H9 (cell line): ENCODE measurements at places on chromosomes 6 and 20.

DNA sequence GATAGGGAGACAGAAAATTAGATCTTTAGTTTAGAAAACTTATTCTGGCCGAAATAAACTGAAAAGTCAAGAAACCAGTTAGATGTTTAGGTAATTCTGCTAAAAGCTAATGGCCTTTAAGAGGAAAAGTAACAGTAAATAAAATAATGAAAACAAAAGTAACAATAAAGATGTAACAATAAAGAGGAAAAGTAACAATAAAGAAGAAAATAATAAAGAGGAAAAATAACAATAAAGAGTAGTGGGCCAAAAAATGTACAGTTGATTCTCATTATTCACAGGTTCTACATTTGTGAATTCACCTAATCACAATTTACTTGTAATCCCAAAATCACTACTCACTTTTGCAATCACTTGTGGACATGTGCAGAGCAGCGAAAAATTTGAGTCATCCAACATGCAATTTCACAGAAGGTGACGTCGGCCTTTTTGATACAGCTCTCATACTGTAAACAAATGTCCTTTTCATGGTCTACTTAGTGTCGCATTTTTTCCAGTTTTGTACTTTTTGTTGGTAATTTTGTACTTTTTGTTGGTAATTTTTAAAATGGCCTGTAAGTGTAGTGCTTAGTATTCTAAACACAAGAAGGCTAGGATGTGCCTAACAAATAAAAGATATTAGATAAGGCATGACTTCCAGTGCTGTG, 24.0 kb downstream of the HBS1L start:
- no peak for DNase-seq

GRCh38 chr6:74969591-74970267, 236.1 kb downstream of the COL12A1 start:
- no peak for DNase-seq

DNA sequence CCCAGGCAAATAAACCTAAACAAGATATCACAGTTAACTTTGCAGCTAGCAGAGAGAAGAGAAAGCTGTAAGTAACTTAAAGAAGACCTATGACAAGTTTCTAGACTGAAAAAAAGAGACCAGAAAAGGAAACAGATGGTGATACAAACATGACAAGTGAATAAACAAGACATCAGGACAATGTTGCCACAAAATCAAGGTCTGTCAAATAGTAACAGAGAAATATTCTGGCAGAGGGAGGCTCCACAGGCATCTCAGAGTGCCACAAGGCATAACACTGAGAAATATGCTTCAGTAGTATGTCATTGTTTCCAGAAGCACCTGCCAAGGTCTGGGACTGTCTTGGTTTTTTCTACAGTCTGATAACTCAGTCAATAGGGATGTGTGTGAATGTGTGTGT, 332.2 kb downstream of the KHDRBS2 start:
- no peak for DNase-seq

DNA sequence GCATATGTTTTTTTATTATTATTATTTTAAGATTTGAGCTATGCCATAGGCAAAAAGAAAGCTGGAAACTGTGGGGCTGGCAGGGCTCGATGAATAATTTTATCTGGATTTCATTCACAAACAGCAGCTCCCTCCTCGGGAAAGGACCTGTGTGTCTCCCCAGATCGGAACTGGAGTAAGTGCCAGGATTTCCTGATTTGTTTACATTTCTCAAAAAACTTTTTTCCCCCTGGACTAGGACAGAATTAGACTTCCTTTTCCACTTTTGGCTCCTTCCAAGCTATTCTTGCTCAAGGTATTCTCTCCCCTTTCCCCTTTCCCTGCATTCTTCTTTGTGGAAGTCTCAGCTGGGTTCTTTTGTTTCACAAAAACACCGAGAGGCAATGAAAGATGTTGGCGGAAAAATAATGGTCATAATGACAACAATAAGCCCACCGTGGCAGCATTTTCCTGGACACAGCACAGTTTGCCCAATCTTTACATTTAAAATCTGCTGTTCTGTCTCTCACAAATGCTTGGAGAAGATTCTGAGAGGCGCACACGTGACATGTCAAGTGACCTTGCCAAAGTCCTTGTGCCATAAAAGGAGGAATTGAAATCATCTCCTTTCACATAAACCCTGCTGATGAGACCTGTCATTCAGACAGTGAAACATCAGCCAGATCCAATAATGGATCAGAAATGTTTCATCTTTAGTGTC, 85.8 kb upstream of the PREP start:
- DNase-seq, result no peak

- no peak for DNase-seq
Observed at GRCh38 chr6:2793534-2794151, 28.4 kb downstream of the WRNIP1 start.

DNA sequence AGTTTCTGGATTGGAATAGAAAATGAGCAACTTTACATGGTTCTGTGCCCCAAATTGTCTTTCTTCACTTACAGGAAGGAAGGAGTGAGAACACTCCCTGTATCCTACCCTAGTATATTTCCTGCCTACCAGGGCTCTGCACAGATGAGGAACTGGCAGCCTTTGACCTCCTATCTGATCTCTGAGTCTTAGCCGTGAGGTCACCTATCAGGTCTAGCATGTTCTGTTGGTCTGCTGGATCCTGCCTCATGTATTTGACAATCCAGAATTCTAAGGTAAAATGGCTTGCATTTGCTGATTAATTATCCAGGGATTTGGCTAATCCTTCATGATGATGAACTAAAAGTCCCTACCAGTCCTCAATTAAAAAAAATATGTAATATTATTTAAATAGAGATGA, 35.0 kb upstream of the TRAM2 start:
- DNase-seq, result no peak

DNA sequence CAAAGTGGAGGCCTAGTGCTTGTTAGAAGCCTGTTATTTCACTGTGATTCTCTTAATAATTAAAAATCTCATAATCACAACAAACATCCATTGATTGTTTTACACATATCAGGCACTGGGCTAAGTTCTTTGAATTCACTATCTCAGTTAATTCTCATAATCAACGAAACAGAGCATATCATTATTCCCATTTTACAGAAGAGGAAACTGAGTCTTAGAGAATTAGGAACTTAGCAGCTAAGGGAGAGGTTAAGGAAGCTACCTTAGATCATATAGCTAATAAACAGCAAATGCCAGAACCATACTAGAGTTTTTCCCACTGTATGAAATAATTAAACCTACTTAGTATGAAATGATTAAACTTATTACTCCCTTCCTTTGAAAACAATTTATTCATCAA, 7.0 kb downstream of the HMGN3 start:
- no peak for DNase-seq

DNA sequence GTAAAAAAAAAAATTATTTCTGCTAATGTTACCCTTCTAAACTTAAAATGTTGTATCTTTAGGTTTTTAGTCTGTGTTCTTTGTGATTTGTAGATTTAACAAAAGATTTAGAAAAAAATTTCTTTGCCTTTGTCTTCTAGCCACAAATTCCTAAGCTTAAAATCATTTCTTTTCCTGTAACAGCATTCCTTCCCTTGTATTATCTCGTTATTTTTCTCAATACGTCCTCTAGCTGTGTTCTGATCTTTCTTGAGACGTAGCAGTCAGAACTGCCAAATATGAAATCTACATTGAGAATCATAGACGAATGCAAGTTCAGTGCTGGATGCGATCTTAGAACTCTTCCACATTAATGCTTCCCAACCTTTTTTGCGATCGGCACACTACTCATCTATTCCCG, 283.1 kb downstream of the UTRN start:
- no peak for DNase-seq

GRCh38 chr20:1830240-1830639, 65.0 kb upstream of the SIRPA start:
- DNase-seq, result no peak

DNA sequence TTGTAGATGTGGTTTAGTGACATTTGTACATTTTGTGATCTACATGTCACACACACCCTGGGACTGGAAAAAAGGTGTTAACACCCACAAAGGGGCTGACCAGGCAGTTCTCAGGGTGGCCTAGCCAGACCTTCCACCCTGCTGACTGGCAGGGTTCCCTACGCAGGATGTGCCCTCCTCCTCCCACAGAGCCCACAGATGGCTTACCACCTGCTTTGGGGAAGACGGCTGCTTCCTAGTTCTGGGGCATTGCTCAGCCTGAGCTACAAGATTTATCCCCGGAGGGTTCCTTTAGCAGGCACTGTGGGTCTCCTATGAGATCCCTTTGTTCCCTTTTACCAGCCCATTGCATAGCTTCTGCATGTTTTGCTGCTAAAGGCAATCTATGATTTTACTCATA, 35.1 kb downstream of the SNAP25 start:
- DNase-seq, result no peak

- no peak for DNase-seq
Observed at GRCh38 chr6:33974030-33974429, 170.2 kb upstream of the MLN start.

DNA sequence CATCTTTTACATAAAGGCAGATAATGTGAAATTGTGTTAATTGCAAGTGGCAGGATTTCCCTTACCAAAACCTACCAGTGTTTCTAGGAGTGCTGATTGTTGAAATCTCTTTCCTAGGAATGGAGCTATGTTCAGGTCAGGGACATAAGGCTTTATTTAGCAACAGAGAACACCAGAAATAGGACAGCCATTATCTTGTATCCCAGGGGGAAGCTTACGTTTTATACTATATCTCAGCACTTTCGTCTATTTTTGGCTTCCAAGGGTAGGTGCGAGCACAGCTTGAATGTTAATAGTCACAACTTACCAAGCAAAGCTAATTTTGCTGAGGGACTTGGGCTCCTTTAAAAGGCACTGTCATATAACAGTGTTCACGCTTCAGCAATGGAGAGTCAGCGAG, 94.0 kb downstream of the SYCP2 start:
- no peak for DNase-seq

DNA sequence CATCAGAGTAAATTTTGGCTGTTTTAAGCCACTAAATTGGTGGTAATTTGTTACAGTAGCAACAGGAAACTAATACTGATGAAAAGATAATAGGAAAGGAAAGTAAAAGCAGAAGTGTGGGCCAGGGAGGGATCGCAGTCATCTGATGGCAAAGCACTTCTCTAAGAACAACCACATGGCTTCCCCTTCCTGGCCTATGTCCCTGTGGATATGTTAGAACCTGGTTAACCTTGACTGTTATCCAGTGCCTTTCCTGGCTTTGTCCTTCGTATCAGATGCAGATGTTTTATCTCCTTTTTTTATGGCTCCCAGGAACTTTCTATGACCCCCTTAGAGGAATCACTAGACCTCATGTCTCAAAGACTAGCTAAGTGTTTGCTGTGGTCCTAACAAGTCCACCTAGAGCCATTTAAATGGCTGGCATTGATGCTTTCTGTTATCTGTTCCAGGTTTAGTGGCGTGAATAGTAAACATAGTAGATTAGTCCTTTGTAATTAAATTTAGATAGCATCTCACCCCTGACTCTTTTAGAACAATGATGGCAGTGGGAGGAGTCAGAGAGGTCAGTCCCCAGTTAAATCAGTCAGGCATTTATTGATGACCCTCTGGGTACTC, 79.2 kb upstream of the PHACTR2 start:
- DNase-seq, result no peak

DNA sequence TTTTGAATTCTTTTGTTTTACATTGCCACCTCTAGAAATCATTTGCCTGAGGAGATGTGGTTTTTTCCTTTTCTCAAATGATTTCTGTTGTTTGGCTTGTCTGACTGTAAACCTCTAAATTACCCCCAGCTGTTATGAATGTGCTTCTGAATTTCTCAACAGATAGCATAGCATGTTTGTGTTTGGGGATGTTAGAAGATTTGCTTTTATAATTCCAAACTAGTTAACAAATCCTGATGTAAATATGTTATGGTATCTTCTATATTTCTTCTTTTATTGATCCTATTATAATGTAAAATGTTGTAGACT, 31.6 kb upstream of the EZR start:
- no peak for DNase-seq

GRCh38 chr20:3781153-3781910, at the start of gene SPEF1:
TSS of gene SPEF1 (minus strand) at chr20:3781448. CDS start at chr20:3781287, 161 bp downstream.
- peak; percentile 95 for DNase-seq

- DNase-seq, result no peak
Observed at GRCh38 chr6:163531122-163531521, 116.6 kb downstream of the QKI start.

DNA sequence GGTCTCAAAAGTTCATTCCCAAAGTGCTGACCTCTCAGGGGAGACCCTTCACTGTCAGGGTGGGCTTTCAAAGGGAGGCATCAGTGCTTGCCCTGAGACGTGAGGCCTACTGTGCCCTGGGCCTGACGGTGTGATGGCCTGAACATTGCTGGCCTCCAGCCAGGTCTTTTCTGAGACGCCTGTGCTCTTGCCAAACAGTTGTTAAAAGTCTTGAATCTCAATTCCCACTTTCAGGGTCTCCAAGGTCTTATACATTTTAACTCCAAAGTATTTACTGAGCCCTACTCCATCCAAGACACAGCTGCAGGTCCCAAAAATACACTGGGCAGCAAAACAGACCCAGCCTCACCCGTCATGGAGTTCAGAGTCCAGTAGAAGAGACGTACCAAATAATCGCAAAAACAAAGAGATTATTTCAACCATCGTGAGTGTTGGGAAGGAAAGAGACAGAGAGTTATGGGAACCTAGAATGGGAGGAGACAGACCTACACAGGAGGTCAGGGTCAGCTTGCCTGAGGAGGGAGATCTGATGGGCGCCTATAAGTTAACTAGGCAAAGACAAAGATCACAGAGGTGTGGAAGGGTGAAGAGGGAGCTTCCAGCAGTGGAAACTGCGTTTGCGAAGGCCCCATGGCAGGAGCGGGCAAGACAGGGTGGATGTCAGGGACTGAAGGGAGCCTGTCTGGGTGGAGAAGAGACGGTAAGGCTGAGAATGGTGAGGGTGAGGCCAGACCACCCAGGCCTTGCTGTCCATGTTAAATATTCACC, 446.3 kb downstream of the PREX1 start:
- no peak for DNase-seq

DNA sequence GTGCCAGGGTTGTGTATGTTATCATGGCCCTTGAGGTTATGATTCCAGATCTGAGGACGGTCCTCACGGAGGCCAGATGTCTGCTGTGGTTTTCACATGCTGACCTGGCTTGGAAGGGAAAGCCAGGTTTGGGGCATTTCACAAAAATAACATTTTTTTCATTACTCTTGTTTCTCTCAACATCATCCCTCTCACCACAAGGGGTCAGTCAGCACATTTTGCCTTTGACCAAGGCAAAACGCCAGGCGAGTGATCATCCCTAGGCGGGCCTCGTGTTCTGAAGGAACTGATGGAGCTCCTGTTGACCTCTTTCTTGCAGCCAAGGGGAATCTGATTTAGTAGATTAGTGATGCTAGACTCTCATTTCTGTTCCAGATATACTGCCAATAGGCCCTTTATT, 133.5 kb downstream of the TBC1D7 start:
- DNase-seq, result peak; percentile 54

GRCh38 chr6:168158980-168159349, 80.0 kb upstream of the FRMD1 start:
- DNase-seq, result no peak

DNA sequence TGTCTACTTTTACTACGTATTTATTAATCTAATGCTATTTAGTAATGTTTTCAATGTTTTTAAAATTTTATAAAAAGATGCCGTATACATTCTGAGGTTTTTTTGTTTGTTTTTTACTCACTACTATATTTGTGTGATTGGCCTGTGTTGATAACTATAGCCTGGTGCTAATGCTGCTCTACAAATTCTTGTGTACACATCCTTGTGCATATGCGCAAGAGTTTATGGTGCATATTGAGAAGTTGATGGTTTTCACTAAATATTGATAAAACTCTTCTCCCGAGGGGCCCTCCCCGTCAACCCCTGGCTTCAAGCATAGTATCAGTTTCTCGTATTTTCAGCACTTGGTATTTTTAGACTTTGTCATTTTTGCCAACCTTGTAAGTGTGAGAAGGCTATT, 59.9 kb downstream of the E2F3 start:
- DNase-seq, result no peak
